ENCODE measurements at places on chromosomes 1 and 21.

DNA sequence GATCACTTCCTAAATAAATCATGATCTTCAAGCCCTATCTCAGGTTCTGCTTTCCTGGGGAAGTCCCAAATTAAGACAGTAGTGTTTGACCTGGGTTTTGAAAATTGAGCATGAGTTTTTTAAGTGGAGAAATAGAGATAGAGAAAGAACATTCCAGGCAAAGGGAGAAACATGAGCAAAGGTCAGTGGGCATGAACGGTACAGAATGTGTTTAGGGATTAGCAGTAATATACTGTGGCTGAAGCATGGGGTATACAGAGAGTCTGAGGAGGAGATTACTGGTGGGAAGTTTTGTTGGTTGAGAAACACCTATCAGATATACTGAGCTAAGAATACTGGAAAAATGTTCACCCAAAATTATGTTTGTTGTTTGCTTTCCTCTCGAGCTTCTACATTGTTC, 15.2 kb upstream of the MYSM1 start:
- no peak for DNase-seq

DNA sequence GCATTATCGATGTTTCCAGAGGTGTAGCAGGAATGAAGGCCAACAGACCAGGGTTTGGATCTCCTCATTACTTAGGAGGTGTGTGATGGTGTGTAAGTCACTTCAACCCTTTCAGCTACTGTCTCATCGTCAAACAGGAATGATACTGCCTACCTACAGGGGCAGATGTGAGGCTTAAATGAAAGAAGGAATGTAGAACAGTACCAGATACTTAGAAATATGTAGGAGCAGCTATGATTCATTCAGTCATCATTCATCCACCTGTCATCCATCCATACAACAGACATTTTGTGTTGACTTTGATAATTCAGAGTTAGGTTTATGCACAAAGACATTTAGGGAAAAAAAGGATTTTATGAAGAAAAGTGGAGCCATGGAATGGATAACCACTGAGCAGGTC, 486.9 kb upstream of the DAB1 start:
- DNase-seq = no peak

DNA sequence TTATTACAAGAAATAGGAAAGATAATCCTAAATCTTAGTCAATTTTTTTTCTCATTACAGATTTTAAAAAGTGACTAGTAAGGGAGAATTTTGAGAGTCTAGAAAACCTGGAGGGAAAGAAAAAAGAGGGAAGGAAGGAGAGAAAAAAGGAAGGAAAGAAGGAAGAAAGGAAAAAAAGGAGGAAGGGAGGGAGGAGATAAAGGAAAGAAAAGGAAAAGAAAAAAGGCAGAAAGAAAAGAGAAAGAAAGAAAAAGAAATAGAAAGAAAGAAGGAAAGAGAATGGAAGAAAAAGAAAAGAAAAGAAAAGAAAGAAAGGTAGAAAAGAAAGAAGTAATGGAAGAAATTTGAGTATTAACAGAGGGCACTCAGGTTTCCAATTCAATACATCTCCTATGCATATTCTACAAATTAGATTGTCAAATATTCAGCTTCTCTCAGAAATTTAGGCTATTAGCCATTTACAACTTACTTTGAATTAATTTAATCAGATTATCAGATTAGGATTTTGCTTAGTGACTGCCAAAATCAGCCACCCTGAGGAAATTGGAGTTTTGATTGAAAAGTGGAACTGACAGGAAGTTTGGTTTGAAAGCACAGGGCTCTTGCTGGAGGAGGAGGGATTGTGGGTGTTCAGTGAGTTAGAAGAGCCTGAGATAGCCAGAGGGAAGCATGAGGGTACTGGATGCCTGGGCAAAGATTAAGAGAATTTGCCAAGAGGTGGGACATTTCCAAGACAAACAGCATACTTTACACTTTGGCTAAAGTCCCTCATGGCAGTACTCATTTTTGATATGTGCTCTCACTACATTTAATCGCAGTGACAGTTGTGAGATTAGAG, 677.8 kb downstream of the USP25 start:
- DNase-seq = no peak

DNA sequence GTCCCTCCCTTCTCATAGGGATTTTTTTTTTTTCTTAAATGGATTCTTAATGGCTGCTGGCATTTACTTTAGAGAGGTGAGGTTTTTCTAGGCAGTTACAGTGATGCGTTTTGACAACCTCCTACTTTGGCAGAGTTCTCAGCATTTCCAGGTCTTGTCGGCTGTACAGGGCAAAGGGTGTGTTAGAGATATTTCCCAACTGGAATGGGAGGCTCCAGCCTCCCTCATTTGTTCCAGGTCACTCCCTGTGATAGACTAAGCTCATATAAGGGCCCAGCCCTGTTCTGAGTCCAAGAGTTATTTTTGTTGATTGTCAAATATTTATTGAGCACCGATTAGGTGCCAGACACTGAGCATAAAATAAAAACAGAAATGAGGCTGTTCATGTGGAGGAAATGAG, 7.6 kb upstream of the XKR8 start:
- DNase-seq = no peak

- no peak for DNase-seq
Observed at GRCh38 chr1:200179126-200179780, 151.7 kb downstream of the NR5A2 start.

DNA sequence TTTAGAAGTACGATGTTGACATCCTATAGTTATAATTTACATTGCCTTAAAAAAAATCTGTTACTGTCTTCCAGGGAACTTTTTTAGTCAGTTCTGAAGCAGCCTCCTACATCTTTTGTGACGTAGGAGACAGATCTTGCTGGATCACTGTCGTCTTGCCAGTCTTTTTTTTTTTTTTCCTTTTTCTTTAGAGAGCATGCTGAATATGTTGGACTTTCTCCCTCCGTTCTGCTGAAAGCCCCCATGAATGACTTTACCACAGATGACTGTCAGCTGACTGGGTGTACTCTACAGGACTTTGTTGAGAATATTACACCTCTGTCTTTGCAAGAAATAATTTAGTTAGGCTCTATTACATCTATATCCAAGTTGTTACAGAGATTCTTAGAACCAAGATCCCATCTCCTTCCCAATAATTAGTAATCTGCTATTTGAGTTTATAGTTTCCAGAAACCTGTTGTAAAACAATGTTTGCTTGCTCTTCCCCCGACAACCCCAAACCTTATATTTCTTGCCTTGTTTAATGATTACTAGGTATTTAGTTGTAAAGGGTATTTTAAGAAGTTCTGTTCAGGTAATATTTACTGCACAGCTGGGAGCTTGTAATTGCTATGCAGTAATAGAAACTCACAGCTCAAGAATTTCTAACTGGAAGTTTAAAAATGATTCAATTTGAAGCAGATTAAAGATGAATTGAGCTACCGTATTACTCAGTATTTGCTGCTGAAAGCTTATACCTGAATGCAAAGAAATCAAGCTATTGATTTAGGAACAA, 61.8 kb downstream of the RASAL2 start:
- no peak for DNase-seq

DNA sequence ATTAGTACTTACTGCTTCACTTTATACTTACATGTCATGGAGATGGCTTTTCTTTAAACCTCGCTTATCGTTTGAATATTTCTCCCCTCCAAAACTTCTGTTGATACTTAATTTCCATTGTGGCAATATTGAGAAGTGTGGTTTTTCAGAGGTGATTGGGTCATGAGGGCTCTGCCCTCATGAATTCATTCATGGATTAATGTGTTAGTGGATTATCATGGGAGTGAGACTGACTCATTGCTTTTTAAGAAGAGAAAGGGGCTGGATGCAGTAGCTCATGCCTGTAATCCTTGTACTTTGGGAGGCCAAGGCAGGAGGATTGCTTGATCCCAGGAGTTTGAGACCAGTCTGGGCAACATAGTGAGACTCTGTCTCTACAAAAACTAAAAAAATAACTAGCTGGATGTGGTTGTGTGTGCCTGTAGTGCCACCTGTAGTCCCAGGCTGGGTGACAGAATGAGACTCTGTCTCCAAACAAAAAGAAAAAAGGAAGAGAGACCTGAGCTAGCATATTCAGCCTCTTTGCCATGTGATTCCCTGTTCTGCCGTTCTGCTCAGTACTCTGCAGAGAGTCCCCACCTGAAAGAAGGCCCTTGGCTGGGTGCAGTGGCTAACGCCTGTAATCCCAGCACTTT, 30.2 kb downstream of the RABGAP1L start:
- DNase-seq = no peak

GRCh38 chr1:180947499-180947885, 34.8 kb downstream of the KIAA1614 start:
- no peak for DNase-seq

DNA sequence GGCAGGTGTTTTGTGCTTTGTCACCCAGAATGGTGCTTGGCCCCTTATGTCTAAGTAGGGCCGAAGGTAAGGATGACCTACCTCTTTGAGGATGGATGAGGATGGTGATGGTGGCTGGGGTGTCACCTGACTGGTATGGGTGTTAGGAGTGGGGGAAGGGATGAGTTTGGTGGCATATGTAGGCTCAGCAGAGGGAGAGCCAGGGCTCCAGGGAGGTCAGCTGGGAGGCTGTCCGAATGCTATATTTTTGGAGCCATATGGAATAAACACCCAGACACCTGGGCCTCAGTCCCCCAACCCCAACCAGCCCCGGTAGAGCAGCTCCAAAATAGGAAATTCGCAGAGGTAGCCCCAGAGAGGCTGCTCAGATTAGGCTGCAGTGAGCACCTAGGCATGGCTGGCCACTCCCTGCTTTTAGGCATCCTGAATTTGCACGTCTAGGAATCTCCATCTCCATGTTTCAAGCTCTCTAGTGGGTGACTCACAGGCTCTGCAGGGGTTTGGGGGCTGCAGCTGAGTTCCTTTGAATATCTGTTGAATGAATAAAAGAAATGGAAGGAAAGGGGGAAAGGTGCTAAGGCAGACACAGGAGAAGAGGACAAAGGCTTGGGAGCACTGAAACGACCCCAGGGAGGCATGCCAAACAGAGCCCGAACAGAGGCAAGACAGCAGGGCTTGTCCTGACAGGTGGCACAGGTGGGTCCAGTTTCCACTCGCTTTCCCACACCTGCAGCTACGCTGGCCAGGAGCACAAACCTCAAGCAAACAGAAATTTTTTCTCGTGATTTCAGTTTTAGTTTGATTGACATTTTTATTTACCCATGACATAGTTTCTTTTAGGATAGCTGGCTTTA, 135.3 kb upstream of the EDN2 start:
- DNase-seq = no peak

GRCh38 chr1:173527151-173527826, 50.2 kb downstream of the PRDX6 start:
- DNase-seq = no peak

DNA sequence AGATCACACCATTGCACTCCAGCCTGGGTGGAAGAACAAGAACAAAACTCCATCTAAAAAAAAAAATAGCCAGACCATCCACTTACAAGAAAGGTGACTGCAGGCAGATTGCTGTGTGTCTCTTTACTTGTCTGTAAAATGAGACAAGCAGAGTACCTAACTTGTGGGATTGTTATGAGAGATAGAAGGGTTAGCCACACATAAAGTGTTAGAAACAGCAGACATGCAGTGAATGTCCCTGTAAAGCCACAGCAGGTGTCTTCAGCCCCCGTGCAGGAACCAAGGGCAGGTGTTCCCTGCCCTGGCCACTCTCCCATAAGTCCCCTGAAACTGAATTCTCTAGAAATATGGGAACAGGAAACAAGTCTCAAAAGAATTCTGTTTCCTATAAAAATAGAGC, 40.8 kb upstream of the EFHD2 start:
- DNase-seq = no peak

DNA sequence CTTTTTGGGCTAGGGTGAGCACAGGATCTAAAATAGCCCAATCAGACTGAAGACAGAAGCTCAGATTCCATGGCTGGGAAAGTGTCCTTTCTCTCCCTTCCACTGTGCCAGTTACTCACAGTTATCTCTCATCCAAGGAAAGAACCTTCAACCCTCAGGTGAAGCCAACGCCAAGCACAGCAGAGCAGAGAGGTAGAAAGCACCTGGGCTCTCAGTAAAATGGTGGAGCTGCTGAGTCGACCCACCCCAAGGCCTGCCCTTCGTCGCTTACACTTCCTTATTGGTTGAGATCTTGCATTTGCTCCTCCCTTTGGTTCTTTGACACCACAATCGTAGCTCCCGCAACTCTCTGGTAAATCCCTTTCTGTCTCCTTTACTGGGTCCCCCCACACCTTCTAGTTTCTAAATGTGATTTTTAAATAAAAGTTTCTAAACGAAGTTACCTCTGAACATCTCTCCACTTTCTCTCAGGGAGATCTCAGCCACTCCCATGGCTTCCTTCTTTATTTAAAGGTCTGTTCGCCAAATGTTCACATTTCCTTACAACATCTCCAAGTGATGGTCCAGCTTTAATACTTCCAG, 27.5 kb upstream of the SLC30A1 start:
- DNase-seq = peak; percentile 39

- DNase-seq = no peak
Observed at GRCh38 chr1:200346700-200347099, 63.1 kb downstream of the ZNF281 start.

DNA sequence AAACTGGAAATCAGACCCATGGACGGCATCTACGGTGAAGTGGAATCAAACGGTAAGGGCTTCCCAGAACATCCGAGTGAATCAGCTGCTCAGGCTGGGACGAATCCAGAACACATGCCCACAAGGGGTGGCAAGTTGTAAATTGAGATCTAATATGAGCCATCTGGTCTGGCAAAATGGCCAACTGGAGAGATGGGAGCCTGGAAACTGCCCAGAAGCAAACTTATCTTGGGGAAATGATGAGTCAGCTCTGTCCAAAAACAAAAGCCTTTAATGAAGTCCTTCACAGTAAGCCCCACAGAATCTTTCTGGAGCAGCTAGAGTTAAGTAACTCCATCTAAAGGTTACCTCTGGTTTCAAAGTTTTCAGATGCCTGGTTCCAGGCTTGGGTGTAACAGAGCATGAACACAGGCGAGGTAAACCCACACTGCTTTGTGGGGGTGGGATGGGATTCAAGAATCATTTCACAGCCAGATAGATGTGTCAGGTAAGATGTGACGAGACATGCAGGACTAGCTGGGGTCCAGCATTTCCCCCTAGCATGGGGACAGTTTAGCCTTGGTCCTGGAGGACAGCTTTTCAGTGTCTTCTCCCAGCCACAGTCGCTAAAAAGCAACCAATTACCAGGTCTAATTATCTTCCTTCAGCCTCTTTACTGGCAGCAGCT, 10.5 kb upstream of the SRP9 start:
- no peak for DNase-seq

- no peak for DNase-seq
Observed at GRCh38 chr1:36691374-36691773, 208.7 kb upstream of the CSF3R start.

GRCh38 chr1:202750761-202751160, 40.5 kb upstream of the SYT2 start:
- DNase-seq = no peak

- DNase-seq = no peak
Observed at GRCh38 chr21:38241029-38241740, 15.6 kb upstream of the KCNJ15 start.

- no peak for DNase-seq
Observed at GRCh38 chr1:42783092-42783491, 1.7 kb upstream of the TMEM269 start.

GRCh38 chr1:60889709-60890108, 192.7 kb upstream of the NFIA start:
- no peak for DNase-seq

GRCh38 chr21:41530366-41530765, 22.4 kb upstream of the TMPRSS2 start:
- DNase-seq = no peak

Data from memory B cell (primary cell).